ENCODE measurements at places on chromosomes 16 and 17.
A peak's percentile ranks its signal among the peaks of the same experiment; 100 is the strongest.

GRCh38 chr16:64964126-64964540 lies 157.7 kb downstream of the CDH11 start:
- no peak for DNase-seq

DNA sequence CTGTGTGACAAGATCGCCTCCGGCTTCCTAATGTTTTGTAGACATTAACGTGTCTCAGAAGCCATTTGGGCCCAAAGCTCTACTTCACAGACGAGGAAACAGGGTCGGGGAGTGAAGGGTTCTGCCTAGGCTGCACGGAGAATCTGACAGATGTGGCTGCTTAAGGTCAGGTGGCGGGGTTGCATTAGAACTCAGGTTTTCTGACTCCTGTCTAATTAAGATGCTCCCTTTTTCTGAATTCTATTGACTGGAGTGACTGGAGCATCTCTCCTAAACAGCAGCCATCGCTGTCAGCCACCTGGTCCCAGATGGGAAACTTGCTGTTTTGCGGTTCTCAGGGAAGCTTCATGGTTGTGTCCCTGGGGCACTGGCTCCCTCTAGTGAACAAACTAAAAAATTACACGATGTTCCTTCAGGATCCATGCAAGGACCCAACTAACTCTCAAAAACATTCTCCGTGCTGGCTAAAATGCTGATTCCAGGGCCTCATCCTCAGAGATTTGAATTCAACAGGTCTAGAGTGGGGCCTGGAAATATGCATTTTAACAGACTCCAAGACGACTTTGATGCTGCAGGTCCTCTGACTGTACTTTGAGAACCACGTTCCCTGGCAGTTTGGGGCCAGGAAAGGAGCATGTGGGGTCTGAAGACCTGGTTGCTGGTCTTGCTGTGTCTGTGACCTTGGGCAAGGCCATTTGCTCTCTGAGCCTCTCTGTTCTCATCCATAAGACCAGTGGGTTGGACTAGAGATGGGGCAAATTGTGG lies 117.4 kb downstream of the IRF8 start:
- peak; percentile 38 for DNase-seq

DNA sequence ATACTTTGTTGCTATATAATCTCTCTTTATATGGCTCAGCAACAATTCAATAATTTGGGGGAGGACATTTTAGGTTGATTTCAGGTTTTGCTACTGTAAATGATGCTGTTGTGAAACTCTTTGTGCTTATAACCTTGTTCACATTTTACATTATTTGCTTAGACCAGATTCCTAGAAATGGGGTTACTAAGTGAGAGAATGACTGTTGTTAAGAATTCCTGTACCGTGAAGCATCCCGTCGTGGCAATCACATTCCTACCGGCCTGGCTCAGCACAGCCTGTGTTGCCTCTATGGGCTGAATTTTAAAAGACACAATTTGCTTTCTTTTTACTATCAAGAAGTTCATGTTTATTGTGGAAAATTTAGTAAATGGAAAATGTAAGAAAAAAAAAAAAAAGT lies 31.4 kb downstream of the B9D1 start:
- no peak for DNase-seq

DNA sequence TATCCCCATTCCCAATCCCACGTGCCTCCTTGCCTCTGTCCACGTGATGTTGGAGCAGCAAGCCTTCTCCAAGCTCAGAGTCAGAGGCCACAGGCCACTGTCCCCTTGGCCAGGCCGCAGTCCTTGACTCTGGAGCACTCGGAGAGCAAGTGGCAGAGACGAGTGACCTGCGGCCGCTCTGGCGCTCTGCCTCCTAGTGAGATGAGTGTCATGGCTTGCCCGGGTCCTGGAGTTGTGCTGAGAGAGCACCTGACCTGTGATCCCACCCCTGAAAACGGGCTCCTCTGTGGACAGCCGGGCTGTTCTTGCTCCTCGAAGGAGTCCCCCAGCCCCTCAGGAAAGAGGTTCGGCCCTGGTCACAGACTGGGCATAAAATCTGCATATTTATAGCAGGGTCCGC lies 10.0 kb upstream of the FASN start:
- no peak for DNase-seq

DNA sequence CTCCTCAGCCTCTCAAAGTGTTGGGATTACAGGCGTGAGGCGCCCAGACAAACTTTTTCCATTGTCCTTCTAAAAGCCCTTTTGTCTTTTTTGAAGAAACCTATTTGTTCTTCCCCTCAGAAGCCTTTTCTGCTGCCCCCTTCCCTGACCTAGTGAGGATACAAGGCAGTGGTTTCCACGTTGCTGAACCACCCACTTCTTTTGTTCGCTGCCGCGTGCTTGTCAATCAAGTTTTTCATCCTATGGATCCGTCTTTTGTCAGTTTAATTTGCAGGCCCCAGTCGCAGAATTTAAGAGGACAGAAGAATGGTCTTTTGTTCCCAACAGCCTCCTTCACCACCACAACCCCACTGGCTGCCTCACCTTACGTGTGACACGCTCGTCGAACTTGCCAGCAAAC lies 20.2 kb upstream of the GNG13 start:
- DNase-seq: no peak

- no peak for DNase-seq
Observed at GRCh38 chr16:24999856-25000461, 15.2 kb downstream of the ARHGAP17 start.

GRCh38 chr16:35011-35677 lies 18.3 kb downstream of the POLR3K start:
- no peak for DNase-seq

DNA sequence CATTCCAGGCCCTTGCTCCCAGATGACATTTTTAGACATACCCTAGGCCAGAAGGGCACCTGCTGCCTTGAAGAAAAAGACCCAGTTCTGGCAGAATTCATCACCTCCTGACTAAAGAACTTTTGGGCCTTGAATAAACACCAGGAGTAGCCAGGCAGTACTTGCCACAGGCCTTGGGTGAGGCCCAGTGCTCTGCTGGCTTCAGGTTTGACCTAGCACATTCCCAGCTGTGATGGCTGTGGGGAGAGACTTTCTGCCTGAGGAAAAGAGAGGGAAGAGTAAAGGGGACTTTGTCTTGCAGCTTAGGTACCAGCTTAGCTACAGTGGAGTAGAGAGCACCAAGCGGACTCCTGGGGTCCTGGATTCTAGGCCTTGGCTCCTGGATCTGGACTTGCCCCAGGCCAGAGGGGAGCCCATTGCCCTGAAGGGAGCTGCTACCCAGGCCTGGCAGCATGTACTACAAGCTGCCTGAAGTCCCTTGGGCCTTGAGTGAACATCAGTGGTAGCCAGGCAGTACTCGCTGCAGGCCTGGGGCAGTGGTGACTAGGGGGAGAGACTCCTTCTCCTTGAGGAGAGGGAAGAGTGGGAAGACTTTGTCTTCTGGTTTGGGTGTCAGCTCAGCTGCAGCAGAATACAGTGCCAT lies 44.3 kb downstream of the ABCA8 start:
- DNase-seq: no peak

DNA sequence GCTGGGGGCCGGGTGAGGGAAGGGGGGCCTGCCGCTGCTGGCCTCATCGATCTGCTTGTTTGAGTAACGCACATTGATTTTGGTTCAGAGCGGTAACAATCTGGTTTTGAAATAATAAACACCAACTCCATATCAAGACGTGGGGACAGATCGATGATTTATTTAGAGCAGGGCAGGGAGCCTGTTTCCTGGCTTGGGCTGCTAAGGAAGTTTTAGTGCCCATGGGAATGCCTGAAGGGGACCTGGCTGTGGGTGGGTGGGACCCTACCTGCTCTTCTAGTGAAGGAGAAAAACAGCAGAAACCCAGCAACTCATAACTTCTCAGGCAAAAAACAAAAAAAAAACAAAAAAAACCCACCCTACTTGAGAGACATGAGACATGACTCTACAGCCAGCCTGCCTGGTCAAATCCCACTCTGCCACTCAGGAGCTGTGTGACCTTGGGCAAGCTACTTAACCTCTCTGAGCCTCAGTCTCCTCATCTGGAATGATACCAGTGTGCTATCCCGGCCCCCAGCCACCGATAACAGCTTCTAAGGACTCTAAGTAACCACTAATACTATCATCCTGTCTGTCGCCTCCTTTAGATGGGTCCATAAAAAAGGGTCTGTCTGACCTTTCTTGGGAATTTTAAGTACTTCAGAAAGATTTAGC lies 66.0 kb downstream of the PIPOX start:
- no peak for DNase-seq

DNA sequence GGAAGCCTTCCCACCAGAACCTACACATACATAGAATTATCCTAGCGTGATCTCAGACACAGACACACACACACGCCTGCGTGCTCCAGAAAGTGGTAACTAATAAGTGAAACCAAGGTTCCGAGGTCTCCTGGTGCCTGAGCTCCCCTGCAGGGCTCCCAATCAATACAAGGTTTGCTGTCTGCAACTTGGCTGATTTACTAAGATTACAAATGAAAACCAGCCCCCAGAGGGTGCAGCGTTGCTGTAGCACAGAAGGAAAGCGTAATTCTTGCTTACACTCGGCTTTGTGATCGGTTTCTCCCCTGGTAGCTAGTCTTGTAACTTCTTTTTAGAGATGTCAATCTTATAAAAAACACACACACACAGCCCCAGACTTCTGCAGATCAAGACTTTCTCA lies 334.1 kb upstream of the XYLT1 start:
- no peak for DNase-seq

- peak; percentile 51 for DNase-seq
Observed at GRCh38 chr17:21119247-21119918, 7.4 kb upstream of the DHRS7B start.

GRCh38 chr17:75263055-75263454 lies 1.4 kb downstream of the MRPS7 start:
- DNase-seq: no peak

GRCh38 chr17:1109606-1110540 lies 69.9 kb downstream of the ABR start:
- no peak for DNase-seq

DNA sequence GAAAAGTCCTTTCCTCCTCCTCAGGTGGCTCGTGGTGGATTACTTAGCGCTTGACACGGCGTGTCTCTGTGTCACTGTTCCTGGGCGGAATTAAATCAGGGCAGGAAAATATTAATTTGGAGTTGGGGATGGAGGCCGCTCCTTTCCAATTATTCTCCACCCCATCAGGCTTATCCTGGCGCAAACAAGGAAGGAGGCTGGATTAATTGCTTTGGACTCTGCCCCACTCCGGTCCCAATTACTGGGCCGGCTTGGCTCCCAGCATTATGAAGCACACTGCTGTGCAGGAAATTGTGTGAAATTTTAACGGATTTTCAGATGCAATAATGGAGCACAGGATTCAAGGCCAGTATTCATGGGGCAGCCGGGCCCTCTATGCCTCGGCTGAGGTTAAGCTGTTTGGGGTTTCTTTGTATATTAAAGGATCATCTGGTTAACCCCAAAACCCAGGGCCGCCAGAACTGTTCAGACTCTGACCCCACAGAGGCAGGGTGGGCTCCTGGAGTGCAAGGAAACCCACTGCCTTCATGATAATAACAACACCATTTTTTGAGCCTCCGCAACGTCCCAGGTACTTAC lies 87.8 kb downstream of the MRM1 start:
- no peak for DNase-seq

- no peak for DNase-seq
Observed at GRCh38 chr17:49859991-49860953, 12.4 kb upstream of the TAC4 start.

- peak; percentile 65 for DNase-seq
Observed at GRCh38 chr17:82551779-82552457, 32.4 kb downstream of the FOXK2 start.

GRCh38 chr17:61340431-61341209 lies 59.0 kb upstream of the TBX2 start:
- DNase-seq: no peak

- DNase-seq: no peak
Observed at GRCh38 chr17:70318051-70318450, 148.7 kb downstream of the KCNJ2 start.

DNA sequence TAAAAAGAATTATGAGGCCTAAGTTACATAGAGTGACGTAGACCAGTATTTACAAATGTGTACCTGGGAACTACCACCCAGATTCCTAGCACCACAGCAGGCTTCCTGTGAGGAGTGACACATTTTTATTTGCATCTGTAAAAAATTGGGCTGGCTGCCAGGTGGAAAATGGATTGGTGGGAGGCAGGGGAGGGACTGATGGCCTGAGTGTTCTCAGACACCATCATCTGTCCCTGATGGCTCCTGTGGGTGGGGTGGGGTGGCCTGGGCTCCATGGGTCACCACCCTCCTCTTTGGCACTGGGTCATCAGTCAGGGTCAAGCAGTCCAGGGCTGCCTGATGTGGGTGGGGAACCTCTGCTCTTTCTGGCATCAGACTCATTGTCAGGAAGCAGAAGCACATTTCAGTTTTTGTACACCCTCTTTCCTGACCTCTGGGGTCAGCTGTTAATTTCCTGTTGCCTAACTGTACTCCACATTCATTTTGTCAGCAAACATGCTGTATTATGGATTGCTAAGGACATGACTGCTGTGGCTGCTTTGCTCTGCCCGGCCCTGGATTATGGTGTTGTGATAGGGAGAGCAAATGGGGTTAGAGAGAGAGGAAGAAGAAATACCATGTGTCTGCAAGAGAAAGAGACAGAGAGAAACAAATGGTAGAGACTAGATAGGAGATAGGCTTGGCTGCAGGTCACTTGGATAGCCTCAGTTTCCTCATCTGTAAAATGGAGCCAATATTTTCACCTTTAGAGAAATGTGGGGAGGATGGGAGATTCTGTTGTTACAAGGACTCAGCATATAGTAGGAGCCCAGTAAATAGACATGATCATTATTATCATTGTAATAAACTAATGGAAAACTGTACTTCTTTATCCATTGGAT lies 11.6 kb upstream of the MFAP4 start:
- DNase-seq: no peak

DNA sequence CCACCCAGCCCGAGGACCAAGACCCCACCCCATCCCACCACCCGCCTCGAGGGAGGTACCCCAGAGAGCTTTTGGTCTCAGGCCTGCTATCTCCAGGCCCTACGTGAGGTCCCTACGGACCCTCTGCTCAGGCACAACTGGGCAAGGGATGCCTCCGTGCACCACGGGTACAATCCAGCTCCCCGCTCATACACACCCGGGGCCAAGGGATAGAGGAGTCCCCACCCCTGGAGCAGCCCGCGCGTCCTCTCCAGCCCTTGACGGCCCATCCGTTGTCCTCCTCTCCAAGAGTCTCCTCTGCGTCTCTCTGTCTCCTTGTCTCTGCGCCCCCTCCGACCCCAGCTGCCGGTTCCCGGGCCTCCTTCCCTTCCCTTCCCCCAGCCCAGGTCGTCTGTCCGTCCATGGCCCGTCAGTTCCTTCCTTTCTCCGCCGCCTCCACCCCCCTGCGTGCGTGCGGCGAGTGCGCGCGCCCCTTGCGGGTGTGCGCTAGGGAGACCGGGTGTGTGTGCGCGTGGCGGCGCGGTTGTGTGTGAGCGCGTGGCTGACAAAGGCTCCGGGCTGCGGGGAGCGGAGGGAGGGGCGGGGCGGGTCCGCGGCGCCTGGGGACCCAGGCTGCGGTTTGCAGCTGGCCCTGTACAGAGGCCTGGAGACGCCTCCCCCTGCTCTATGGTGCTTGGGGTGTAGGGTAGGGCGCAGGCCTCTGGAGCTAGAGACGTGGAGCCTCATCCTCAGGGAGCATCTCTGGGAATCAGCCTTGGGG lies 930 bp downstream of the SPNS2 start:
- no peak for DNase-seq
